ACHN (cell line): ENCODE measurements at places on chromosomes 2 and 18.

DNA sequence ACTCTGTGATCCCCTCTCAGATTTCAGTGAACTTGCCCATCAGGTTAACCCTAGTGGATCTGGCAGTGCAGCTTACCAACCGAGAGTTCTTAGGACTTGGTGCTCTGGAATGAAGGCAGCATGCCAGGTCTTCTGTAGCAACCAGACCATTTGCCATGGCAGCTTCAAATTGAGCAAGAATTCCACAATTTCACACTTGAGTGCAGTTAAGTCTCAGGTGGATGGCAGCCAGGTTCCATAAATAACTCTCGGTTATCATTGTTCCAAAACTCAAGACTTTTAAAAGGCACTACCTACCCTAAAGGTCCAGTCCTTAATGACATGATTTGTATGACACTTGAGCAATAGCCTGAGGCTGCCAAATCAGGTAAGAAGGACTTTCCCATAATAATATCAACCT is 48.1 kb downstream of the GALNT3 start:
- DNase-seq: peak; percentile 15

GRCh38 chr18:46830633-46831032 is 73.8 kb upstream of the ST8SIA5 start:
- DNase-seq: no peak

- DNase-seq: peak; percentile 57
Measured at GRCh38 chr18:57959278-57959677, 84.7 kb upstream of the NEDD4L start.

DNA sequence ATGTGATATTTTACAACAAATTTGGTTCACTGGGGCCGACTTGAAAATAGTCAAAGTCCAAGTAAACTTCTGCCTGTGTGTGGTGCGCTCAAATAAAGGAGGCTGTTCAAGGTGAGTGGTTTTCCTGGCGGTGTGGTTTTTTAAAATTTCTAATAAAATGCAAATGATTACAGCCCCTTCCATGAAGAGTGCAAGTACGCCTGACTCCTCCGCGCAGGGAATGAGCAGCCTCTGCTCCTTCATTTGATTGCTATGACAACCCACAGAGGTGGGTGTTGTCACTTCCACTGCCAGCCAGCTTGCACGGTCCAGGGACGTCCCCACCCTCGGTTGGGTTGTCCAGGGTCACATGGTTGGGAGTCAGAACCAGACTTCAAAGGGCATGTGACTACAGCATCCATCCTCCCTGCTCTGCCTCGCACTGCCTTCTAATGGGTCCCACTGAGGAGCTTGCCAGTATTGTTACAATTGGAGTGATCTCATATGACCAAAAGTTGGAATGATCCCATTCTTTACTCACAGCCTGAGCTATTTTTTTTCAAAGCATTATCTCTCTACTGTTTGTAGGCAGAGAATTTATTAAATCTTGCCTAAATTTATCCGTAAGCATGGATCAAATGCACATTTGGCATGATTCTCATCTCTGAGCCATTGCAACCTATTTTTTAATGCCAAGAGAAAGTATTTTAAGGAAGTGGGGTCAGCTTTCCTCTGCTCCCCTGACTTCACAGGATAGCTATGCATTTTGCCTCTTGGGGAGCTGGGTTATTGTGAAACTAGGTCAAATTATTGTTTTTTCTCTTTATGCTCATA is 121.3 kb downstream of the AGAP1 start:
- DNase-seq: no peak

DNA sequence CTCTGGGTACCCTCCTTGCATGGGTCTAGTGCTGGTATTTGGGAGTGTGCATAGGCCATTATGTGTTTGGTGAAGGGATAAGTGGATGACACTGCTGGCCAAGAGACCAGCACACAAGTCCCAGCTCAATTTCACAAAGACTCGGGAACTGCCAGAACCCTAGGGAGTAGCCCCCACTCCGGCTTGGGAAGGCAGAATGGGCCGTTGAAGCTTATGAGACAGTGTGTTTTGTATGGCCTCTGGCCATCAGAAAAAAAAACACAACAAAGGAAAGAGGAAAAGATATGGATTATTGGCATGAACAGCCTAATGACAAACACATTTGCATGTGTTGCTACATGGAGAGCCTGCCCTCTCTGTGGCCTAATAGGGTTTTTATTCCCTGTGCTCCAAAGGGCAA is 144.2 kb downstream of the TTC32 start:
- no peak for DNase-seq

- DNase-seq: no peak
Measured at GRCh38 chr2:97663626-97663961, 250 bp downstream of the ACTR1B start.

DNA sequence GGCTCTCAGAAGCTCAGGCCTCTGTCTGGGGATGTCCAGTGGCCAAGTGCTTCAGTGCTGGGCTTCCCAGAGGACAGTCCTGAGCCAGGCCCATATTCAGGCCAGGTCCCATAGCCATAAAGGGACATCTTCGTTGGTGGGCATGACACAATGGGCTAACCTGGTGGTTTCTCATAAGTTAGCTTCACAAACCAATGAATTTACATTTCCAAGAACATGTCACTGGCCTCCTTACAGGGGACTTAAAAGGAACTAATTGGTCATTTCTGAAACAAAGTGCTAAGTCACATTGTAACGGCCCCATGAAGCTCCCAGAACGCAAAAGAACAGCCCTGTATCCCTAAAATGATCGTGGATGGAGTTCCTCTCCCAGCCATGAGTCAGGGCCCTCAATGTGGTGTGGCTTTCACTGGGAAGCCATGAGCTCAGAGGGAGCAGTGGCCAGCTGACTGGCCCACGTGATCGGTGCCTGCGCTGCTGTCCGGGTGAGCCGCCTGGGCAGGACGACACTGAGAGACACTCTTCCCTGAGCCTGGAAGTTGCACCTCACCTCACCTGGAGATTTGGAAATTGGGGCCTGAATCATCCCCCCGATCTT is 163.7 kb upstream of the APCDD1 start:
- no peak for DNase-seq

DNA sequence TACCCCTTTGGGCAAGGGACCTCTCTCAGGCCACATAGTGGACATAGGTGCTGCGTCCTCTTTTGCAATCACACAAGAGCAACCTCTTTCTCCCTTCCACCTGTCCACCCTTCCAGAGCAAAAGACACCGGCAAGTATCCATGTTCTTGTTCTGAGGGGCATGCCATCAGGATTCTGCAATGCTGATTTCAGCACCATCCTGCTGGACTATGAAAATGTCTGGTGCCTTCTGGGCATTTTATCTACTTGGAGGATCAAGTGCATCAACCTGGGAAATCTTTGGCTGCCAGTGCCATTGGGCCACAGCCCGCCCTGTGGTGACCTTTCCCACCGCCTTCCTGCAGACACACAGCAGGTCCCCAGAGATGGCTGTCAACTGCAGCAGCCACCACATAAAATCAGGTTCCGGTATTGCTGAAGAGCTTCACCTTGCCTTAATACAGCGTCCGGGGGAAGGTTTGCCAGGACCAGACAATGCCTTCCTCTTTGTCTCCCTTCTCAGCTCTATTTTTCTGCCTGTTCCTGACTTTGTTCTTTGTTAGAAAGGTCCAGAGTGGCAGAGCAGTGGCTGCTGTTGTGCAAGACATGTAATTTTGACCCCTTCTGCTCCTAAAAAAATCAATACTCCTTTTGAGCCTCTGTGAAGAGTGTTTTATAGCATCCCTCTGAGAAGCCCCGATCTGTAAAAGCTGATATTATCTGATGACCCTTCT is 18.5 kb upstream of the BOD1L2 start:
- no peak for DNase-seq

GRCh38 chr2:84052913-84053312 is 406.2 kb downstream of the SUCLG1 start:
- DNase-seq: no peak

DNA sequence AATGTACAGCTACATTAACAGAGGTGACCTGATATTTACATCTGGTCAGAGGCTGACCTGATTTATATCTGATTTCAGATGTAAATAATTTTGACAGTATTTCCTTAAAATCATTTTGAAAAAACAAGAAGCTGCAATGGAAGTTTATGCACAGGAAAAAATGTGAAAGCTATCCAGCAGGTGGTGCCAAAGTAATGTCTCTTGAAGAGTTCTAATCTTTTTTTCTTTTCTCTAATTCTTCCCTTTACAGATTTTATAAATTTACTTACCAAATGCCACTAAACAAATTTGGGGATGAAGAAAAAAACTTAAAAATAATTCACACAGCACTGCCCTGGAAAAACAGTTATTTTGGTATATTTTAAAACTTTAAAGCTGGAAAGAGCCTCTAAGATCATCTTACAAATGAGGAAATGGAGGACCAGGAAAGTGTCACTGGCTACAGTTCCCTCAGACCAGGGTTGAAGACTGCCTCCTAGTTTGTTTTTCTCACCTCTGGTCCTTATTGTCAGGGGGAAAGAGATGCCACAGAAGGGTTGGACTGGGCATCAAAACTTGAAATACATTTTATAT is 16.4 kb upstream of the FBLN7 start:
- DNase-seq: peak; percentile 71

- DNase-seq: no peak
Measured at GRCh38 chr2:38610851-38611801, 8.4 kb upstream of the HNRNPLL start.

DNA sequence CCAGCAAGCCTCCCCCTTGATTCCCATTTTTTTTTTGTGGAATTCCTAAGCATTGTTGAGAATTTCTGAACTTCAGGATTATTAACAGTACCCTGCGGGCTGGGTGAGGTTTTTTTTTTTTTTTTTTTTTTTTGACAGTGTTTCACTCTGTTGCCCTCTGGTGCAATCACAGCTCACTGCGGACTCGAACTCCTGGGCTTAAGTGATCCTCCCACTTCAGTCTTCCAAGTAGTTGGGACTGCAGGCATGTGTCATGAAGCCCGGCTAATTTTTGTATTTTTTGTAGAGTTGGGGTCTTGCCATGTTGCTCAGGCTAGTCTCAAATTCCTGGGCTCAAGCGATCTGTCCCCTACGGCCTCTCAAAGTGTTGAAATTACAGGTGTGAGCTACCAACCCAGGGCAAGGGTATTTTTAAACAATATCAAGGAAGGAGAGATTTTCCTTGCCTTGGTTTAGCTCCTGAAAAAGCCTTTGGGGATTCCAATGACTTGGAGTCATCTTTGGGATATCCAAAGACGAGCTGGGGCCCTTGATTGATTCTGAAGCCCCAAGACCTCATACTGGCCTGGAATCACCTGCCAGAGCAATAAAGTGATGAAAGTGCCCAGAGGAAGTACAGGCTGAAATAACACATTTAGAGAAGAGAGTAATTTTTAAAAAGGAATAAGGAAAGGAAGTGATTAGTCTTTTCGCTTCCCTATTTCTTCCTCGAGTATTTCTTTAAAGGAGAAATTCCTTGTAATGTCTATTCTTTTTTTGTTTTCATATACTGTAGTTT is 240.2 kb downstream of the TGIF1 start:
- peak; percentile 77 for DNase-seq

DNA sequence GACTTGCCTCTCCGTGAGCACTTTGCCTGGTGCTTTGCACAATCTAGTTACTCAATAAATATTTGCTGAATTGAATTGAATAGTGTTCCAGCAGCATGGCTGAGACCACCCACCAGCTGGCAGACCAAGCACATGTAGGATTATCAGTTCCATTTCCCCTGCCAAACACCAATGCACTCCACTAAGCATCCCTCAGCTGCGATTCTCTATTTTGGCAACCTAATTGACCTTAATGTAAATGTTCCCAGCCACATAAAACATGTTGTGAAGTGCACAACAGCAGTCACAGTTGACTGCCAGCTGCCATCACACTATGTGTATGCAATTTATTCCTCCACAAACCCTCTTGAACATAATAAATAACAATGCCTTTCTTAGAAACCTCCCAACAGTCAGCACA is 1879.4 kb upstream of the PIK3C3 start:
- no peak for DNase-seq

DNA sequence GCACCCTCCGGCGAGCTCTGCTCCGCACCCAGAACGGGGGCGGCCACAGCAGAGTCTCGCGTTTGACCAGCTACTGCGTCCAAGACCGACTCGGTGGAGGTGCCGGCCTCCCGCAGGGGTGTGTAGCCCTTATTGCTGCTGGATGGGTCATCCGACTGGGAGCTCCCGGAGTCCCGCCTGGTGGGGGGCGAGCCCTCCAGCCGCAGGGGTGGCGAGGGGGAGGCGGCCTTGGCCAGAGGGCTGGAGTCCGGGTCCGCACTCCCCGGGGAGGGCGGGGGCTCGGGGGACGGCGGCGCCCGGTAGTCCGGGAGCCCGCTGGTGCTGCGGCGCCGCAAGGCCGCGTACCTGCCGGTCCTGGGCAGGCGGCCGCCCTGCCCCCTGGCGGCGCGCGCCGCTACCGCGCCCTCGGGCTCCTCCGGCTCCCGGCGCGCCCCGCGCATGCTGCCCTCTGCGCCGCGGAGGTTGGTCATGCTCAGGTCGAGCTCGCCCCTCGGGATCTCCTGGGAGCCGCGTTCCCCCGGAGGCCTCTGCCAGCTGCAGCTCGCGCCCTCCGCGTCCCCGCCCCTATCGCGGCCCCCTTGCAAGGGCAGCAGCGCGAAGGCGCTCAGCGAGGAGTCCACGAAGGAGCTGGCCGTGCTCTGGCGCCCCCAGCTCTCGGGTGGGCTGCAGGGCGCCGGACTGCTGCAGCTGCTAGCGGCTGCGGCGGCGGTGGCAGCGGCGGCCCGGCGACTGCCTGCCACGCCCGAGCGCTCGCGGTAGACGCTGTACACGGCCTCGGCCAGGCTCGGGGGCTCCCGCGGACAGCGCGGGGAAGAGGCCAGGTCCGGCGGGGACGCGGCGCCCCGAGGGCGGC is 4.8 kb downstream of the TMEM200C start:
- peak; percentile 47 for DNase-seq

GRCh38 chr2:1675633-1676032 is 68.7 kb downstream of the PXDN start:
- peak; percentile 97 for DNase-seq

- no peak for DNase-seq
Measured at GRCh38 chr2:98517636-98518035, 73.0 kb downstream of the INPP4A start.

DNA sequence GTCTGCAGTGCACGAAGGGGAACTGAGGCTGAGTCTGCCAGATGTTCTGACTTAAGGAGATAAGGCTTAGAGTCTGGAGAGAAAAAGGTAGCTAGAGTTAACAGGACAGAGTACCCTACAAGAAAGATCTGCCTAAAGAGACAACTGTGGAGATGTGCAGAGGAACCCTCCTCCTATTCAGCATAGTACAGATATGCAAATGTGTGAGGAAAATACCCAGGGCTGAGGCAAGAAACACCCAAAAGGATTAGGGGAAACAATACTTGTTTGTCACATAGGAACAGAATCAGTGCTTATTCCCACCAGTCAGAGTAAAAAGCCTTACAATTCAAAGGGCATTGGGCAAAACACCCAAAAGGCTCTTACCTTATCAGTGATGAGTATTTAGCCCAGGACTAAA is 67.8 kb downstream of the SS18 start:
- no peak for DNase-seq

GRCh38 chr2:128379021-128380015 is 60.6 kb upstream of the HS6ST1 start:
- no peak for DNase-seq

DNA sequence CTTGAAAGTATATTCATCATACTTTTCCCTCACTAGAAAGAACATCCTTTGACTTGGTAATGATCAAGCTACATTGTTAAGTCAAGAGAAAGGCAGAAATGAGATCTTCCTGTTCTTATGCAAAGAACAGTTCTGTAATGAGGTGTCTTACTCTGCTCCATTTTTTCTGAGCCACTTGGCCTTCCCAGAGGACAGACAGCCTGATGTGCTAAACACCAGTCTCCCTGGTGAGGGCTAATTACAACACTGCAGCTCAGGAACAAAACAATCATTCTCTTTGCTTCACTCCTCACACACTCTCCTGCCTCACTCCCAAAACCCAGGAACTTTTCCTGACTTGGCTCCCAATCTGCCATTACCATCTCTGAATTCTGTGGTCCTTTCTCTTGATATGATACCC is 25.6 kb downstream of the TACR1 start:
- DNase-seq: no peak

GRCh38 chr2:23507267-23508065 is 122.5 kb downstream of the KLHL29 start:
- no peak for DNase-seq
